Type B pancreatic cell (in vitro differentiated cells): ENCODE measurements at places on chromosomes 2 and 18.

- DNase-seq = no peak
Measured at GRCh38 chr2:237405006-237405559, 8.9 kb downstream of the COL6A3 start.

- no peak for DNase-seq
Measured at GRCh38 chr2:214542866-214543265, 132.0 kb downstream of the VWC2L start.

DNA sequence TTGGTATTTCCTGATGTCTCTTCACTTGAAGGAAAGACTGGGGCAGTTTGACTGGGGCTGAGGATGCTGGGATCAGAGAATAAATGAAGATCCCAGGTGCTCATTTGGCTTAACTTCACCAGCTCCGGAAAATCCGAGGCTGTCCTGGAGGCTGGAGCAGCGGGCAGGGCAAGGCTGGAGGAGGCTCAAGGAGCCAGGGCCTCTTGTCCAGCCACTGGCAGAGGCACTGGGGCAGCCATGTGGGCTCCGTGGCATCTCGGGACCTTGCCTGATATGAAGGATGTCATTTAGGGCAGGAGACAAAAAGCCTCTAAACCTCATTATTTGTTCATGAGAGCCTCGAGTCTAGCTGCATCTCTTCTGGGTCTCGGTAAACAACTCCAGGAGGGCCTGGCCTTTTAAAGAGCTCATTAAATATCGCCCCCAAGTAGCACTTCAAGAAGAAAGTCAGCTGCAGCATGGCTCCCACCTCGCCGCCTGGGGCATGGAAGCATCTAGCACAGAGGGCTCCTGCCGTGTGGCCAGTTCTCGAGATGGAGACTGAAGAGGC lies 13.5 kb upstream of the GPR55 start:
- peak; percentile 58 for DNase-seq

- no peak for DNase-seq
Measured at GRCh38 chr2:86370579-86370978, 33.2 kb upstream of the REEP1 start.

- no peak for DNase-seq
Measured at GRCh38 chr2:134790487-134790886, 47.9 kb upstream of the ACMSD start.

- no peak for DNase-seq
Measured at GRCh38 chr2:37912056-37912455, 13.0 kb upstream of the RMDN2 start.

DNA sequence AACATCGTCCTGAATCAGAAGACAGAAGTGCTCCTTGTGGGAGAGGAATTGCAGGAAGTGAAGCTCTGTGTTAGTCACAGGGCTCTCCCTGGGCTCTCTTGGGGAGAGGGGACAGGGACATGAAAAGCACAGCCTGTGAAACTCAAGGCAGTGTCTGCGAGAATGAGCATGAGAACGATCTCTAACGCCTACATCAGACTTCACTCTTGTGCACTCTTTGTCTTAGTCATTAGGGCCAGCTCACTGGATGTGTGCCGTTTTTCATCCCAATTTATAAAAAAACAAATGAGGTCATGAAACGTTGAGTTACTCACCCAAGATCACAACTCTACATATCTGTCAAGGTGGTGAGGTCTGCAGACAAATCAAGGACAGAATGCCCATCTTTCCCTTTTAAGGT lies 27.0 kb upstream of the TWIST2 start:
- DNase-seq = no peak

DNA sequence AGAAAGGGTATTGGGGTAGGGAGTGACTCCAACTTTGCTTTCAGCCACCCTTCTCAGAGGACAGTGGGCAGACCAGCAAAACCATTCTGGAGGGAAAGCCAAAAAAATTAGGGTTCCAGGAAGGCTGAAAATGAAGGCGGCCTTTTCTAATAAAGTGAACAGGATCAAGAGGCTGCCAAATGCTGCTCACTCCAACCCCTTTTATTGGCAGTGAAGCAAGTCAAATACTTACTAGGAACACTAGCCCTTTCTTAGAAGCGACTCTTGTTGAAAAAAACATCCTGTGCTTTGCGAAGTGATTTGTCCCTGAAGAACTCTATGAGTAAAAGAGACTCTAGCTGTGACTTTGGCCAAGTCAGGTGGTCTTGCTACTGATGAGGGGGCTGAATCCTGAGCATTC lies 83.6 kb upstream of the CYP1B1 start:
- no peak for DNase-seq

- no peak for DNase-seq
Measured at GRCh38 chr2:204687776-204688175, 142.5 kb downstream of the PARD3B start.

DNA sequence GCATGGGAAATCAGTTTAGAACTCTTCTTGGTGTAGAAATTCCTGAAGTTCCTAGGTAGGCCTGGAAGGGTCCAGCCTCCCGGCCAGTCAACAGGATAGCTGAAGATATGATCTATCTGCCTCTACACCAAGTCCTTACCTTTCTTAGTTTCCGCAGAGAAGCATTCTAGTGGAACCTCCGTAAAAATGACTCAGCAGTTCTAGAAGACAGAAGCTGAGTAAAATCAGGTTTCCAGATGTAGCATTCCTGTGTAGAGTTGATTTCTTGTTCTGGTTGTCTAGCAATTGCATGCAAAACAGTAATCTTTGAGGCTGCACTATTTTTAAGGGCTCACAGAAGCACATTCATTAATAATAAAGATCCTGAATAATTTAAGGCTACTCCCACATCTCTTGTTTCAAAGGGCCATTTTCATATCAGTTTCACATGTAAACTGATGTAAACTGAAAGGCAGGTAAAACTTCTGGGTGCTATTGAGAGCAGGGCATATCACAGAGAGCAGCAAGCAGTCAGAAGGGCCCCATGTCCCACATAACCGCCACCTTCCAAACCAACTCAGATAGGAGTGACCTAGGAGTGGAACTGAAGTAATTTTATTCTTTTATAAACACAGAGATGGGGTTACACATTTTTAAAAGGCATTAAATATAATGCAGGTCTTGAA lies 3.2 kb upstream of the DYTN start:
- no peak for DNase-seq

DNA sequence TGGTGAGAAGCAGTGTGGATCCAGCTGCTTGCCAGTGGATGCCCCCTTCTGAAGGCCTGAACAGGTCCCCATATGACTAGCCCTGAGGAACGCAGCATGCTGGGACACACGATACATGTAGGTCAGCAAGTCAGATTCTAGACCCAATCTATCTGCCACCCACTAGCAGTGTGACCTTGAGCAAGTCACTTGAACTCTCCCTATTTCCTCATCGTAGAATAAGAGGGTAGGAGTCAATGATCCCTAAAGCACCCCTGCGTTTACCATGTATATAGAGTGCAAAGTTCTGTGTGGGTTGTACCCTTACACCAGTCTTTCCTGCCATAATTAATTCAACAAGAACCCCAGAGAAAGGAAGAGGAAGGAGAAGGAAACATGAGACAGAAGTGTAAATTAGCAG lies 123.7 kb downstream of the GALNT14 start:
- no peak for DNase-seq

GRCh38 chr18:66523219-66523991 lies 80.5 kb downstream of the CDH19 start:
- DNase-seq = no peak

- DNase-seq = no peak
Measured at GRCh38 chr2:30351949-30352348, 95.1 kb upstream of the LCLAT1 start.

DNA sequence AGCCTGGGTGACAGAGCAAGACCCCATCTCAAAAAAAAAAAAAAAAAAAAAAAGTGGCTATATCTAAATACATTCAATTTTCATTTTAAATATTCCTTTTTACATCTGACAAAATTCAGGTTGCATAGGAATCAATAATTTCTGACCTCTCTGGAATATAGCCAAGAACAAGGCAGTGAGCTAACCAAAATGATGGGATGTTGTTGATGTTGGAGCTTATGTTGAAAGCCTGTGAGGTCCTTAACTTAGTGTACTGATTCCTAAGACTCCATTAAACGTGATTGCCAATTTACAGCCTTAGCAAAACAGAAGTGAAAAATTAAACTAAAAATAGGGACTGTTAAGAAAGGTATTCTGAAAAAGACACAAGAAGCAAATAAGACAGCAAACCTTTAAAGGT lies 109.6 kb downstream of the MEP1B start:
- DNase-seq = no peak

DNA sequence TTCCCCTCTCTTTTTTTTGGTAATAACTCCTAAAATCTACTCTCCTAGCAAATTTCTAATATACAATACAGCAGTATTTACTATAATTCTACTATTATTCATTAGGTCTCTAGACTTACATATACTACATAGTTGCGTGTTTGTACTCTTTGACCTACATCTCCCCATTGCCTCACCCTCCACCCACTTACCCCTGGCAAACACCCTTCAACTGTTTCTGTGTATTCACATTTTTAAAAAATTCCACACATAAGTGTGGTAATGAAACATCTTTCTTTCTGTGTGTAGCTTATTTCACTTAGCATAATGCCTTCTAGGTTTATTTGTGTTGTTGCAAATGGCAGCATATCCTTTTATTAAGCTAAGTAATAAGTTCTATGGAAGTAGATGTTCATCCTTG lies 336.0 kb downstream of the CCDC85A start:
- no peak for DNase-seq

GRCh38 chr2:73269686-73270465 lies 14.4 kb downstream of the FBXO41 start:
- DNase-seq = no peak

DNA sequence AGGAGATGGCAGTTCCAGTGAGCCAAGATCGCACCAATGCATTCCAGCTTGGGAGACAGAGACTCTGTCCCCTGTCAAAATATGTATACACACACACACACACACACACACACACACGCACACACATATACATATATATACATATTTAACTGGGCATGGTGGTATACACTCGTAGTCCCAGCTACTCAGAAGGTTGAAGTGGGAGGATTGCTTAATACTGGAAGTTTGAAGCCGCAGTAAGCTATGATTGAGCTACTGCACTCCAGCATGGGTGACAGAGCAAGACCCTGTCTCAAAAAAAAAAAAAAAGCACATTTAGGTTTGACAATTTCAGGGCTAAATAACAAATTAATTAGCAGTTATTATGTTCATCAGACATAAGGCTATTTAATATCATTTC lies 36.0 kb upstream of the ATIC start:
- no peak for DNase-seq

GRCh38 chr2:48713647-48714046 lies 41.9 kb downstream of the LHCGR start:
- DNase-seq = no peak

DNA sequence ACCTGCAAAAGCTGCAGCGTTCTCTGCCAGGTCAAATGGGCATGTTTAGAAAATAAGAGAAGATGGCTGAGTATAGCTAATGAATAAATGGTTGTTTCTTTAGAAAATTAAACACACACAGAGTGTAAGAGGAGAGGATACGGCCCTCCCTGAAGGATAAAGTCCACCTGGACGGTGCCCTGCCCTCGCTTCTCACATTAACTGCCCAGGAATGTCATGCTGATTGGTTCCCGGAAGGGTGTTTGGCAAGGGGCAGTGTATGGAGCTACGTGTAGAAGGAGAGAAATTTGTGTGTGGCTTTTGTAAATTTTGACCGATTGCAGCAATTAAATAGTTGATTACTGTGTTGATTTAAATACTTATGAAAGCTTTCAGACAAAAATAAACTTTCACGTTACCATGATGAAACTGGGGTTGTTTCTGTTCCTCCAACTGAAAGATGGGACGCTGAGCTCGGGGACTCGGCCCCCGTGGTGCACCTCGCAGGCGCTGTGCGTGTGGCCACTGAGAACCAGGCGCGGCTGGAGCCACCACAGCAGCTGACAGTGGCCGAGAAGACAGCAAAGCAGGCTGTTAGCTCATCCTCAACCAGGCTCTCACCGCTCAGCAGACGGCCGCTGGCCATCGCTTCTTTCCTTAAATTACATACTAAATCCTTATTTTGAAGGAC lies 22.7 kb downstream of the MPPE1 start:
- DNase-seq = no peak

DNA sequence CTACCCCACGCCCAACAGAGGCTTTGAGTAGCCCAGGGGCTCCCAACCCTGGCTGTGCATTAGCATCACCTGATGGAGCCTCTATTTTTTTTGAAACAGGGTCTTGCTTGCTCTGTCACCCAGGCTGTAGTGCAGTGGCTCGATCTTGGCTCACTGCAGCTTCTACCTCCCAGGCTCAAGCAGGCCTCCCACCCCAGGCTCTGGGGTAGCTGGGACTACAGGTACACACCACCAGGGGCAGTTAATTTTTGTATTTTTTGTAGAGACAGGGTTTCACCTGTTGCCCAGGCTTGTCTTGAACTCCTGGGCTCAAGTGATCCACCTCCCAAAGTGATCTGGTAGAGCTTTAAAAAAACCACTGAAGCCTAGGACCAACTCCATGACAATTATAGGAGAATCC lies 394.8 kb upstream of the ATP5MC3 start:
- DNase-seq = no peak

DNA sequence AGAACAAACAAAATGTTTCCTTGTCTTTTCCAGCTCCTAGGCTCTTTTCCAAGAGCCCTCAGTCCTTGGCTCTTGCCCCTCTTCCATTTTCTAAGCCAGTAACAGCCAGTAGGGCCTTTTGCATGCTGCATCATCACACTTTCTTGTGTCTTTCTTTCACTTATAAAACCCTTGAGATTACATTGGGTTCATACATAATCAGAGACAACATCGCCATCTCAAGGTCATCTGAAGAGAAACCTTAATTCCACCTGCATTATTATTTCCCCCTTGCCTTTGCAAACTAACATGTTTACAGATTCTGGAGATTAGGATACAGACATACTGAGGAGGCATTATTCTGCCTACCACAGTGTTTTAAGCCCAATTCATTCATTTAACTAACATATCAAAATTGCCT lies 697.3 kb downstream of the TRIB2 start:
- no peak for DNase-seq

DNA sequence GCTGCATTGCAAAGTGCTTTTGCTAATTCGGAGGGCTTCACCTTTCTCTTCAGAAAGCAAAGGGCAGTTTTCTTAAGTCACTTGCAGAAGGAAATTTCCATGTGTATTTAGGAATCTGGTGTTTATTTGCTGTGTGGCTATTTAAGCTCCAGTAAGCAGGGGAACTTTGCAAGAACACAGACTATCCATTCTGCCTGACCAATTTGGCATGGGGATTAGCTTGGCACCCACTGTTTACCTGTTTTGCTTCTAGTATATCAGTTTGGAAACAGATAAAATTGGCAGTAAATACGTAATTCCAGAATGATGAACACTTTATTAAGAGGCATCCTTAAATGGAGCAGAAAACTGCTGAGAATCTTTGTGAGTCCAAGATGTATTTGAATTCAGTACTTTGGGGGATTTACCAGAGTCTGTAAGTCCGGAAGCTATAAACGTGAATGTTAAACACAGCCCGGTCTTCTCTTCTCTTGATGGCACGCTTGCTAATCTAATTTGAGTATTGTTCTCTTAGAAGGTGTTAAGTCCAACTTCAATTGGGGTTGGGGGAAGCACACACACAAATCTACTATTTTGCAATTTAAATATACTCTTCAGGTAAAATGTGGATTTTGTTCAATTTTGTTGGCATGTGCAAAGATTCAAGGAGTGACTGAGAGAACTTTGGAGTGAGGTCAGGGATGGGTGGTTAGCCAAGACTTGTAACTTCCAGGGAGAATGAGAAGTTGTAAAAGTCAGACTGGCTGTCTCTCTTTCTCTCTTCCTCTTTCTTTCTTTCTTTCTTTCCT lies 650 bp downstream of the ACKR3 start:
- DNase-seq = no peak
